NCI-H2029 (cell line): ENCODE measurements at places on chromosomes 3 and 15.
A peak's percentile ranks its signal among the peaks of the same experiment; 100 is the strongest.

- DNase-seq = no peak
Measured at GRCh38 chr15:98712845-98713584, 64.7 kb downstream of the IGF1R start.

DNA sequence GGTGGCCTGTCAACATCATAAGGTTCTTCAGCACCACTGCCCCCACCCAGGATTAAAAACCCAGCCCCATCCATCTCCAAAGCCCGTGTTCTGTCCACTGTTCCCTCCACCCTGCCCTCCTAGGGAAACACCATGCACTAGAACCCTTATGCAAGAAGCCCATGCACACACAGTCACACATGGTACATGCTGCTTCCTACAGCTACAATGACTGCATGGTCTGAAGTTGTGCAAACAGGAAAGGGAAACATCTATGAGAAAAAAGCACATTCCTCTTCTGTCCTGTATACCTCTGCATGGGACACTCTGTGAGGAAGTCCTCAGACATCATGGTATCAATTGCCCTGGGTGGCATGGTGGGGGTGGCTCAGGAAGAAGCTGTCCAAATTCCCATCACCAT lies 108.6 kb upstream of the MRPS22 start:
- DNase-seq = no peak

DNA sequence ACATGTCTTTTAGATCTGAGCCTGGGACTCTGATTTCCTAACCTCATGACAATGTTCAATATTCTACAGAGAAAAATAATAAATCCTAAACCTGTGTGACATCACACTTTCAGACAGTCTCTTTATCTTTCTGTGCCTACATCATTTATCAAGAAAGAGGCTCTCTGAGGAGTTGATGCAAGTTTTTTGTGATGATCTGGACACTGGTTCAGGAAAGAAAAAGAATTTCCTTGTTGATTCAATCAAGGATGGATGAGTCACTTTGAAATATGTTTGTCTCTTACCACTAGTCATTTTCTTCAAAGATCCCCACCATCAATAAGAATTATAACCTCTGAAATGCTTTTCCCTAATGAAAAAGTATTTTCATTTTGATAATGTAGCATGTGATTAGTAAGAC lies 404.6 kb downstream of the WDR72 start:
- no peak for DNase-seq

GRCh38 chr3:127462111-127462655 lies 128.3 kb downstream of the TPRA1 start:
- DNase-seq = no peak

DNA sequence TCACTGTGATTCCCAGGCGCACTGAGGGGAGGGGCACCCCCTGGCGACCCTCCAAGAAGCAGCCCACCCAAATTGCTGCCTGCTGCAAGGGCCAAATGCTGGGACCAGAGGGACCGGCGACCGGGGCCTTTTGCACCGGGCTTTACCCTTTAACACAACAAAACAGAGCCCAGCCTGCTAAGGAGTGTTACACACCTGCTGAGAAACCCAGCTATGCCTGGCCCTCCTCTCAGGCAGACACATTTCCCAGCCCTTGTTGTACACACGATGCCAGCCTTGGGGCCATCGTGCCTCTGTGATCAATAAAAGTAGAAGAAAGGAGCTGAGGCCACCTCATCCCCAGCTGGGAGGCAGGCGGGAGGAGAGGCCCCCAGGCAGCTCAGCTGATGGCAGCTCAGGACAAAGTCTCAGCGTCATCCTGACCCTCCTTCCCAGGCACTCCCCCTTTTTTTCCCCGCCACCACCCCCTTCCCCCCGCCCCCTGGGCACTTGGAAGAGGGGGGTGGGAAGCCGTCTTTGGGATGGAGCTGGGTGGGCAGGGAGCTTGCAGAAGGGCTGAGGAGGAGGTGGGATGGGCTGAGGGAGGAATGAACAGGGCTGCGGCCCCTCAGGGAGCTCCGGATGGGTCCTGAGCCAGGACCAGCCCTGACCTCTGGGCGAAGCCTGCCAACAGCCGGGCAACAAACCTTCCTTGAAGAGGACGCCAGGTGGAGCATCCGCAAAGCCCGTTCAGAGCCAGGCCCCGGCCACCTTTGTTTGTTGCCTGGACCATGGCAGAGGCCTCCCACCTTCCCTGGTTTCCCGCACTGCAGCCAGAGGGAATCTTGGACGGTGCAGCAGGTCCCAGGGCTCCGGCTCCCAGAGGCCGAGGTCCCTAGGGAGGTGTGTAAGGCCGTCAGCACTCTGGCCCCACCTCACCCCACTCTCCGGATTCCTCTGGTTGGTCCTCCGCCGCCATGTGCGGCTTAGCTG lies 45.9 kb upstream of the SEC61A1 start:
- DNase-seq = no peak

DNA sequence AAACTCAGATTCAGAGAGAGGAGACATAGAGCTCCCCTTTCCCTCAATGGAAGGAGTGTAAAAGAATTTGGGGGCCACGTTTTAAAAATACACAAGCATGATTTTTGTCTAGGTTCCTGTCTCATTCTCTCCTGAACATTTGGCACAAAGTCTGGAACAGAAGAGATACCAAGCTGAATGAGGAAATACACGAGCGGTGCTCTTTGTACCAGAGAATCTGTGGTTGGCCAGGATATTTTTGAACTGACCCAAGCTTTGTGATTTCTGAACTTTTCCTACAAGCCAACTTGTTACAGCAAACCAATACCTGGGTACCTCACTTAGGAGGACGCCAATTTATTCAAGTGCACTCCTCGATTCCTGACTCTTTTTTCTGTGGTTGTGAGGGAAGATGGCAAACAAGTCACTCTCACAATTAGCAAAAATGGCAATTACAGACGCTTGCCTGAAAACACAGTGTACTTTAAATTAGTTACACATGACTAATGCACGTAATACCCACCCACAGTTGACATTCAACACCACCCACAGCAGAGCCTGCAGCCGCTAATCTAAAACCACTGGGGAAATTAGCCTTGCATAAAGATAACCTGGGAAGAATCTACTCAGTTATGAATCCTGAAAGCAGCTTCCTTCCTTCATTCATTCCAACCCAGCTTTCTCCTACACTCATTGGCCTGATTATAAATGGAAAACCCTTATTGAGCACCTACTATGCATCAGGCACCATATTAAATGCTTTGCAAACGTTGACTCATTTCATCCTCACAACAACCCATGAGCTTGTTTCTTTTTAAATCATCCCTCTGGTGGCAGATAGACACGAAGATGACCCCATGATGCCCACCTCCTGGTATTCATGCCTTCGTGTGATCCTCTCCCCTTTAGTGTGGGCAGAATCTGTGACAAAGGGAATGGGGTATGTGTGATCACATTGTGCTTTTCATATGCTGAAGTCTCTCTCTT lies 293.5 kb downstream of the KBTBD8 start:
- DNase-seq = no peak

GRCh38 chr3:127059072-127059471 lies 76.2 kb downstream of the PLXNA1 start:
- no peak for DNase-seq

DNA sequence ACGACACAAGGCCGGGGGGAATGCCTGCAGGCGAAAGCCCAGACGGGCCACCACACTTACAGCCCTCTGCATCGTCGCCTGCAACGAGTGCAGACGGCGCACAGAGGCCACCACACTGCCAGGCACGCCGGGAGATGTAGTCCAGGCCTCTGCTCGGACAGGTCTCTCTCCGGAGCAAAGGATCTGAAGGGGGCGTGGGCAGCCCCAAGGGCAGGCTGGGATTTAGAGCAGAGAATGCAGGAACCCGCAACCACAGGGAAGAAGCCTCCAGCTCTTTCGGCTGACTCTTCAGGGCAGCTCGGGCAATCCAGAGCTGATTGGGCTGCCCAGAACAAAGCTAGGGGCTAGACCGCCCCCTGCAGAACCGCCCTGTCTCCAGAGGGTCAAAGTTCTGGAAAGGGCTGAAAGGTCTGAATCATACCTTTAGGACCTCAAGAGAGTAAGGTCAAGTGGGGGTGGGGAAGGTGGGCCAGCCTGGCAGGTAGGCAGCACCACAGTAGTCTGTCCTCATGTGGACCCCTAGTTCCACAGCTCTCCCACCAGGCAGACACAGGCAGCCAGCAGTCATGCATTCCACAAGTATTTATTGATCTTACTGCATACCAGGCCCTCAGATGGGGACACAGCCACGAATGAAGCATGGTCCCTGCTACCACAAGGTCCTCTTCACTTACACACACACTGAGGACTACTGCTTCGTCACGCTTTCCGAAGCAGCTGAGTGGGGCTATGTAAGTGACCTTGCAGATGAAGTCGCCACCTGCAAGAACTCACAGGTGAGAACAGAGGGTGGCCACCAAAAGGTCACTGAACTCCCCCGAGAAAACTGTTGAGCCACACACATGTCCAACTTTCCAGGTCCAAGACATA lies at the start of gene AMT:
Gene AMT (minus strand): TSS at position 95 of the 870 bp plus-strand sequence. CDS start 23 bp downstream, at position 72.
- no peak for DNase-seq

DNA sequence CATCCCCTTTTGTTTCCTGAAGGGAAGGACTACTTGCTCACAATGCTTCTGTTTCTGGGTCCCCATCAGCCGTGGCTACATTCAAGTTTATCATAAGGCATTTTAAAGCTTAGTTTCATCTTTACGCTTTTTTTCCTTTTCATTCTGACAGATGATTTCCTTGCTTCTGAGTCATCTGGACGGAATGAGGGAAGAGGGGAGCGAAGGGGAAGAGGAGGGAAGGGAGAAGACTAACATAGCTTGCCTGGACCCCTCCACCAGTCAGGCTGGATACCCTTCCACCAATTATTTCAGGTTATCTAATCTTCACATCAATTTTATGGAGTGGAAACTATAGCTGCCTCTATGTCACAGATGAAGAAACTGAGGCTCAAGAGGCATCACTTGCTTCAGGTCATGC lies 27.6 kb downstream of the FAM3D start:
- DNase-seq = no peak

DNA sequence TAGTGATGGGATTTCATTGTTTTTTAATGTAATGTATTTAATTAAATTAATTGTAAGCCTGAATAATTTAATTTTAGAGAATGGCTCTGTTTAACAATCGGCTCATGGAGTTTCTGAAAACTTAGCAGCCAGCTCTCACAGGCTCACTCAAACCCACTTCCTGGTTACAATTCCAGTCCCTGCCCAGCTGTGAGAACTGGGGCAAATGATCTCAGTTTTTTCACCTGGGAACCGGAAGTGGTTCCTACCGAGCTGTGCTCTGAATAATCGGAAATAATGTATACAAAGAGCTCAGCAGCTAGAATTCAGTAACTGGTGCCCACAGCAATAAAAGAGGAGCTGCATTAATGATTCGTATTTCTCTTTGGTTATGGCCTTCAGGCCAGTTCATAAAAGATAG lies 244.3 kb upstream of the MCTP2 start:
- DNase-seq = no peak

DNA sequence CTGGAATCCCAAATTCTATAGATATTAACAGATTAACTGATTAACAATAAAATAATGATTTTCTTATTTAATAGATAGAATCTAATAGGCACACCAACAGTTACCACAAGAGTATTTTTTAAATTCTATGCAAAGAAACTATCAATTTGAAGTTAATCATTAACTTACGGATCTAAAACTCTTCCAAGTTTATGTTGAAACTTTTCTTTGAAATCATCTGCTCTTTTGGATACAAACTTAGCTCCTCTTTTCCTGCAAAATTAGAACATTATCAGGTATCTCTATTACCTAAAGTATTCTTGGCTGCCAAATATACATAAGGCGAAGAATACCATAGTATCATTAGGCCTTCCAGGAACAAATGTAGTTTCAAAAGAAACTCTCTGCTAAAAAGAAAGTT lies 34.8 kb downstream of the EFHB start:
- DNase-seq = no peak

GRCh38 chr3:110066206-110066605 lies 728.9 kb upstream of the DPPA4 start:
- DNase-seq = no peak

DNA sequence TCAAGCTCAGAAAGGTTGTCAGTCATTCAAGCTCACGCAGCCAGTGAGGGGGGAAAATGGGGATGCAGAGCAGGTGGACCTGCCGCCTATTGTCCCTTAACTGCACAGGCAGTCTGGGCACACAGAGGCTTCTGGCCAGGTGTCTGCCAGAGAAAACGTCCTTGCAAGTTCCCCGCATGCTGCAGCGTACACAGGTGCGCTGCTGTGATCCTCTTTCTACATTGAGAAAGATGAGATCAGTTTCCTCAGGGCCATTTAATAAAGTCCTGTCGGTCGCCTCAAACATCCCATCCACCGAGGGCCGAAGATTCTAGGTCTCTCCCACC lies 445 bp upstream of the TSEN2 start:
- peak; percentile 75 for DNase-seq

- no peak for DNase-seq
Measured at GRCh38 chr15:67691450-67691849, 133.9 kb upstream of the SKOR1 start.

GRCh38 chr3:183291497-183292031 lies 38.5 kb downstream of the B3GNT5 start:
- DNase-seq = no peak

GRCh38 chr3:183868796-183869195 lies 15.9 kb downstream of the PARL start:
- no peak for DNase-seq

DNA sequence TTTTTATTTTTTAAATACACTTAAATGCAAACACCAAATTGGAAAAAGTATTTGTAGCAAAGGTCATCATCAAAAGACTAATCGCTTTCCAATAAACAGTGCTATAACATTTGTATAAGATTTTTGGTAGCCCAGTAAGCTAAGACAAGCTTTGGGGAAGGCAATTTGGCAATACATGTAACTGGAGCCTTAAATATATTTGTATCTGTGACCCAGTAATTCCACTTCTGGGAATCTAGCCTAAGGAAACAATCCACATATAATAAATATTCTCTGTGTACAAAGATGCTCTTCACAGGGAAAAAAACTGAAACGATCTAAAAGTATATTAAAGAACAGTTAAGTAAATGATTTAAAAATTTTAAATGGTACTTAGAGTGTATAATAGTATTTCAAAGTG lies 65.5 kb upstream of the TJP1 start:
- no peak for DNase-seq

- no peak for DNase-seq
Measured at GRCh38 chr3:20478436-20478835, 292.4 kb upstream of the SGO1 start.

GRCh38 chr15:69323893-69324430 lies 25.2 kb downstream of the PAQR5 start:
- DNase-seq = no peak

DNA sequence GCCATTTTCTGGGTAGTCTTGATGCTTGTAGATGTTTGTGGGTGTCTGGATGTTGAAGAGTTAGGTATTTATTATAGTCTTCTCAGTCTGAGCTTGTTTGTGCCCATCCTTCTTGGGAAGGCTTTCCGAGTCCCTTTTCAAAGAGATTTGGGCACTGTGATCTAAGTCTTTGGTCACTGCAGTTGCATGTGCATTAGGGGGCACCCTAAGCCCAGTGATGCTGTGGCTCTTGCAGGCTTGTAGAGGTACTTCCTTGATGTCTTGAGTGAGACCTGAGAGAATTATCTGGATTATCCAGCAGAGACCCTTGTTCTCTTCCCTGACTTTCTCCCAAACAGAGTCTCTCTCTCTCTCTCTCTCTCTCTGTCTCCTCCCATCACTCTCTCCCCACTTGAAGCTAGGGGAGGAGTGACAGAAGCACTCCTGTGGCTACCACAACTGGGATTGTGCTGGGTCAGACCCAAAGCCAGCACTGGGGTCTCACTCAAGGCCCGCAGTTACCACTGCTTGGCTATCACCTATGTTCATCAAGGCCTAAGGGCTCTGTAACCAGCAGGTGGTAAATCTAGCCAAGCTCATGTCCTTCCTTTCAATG lies 68.5 kb downstream of the TMCO5A start:
- no peak for DNase-seq

GRCh38 chr3:93969443-93969842 lies 4.3 kb downstream of the PROS1 start:
- DNase-seq = no peak
